ENCODE measurements at places on chromosomes 6 and 20.
A peak's percentile ranks its signal among the peaks of the same experiment; 100 is the strongest.

GRCh38 chr6:147740326-147740725, 231.8 kb downstream of the SAMD5 start:
- no peak for ATAC-seq
- H3K4me1 ChIP-seq, result no peaks in the 10 kb centered on the region
- no peak overlapping the region for H3K4me3 ChIP-seq
- H3K36me3 ChIP-seq, result no peaks in the 10 kb centered on the region
- H3K27ac ChIP-seq, result no peak overlapping the region

DNA sequence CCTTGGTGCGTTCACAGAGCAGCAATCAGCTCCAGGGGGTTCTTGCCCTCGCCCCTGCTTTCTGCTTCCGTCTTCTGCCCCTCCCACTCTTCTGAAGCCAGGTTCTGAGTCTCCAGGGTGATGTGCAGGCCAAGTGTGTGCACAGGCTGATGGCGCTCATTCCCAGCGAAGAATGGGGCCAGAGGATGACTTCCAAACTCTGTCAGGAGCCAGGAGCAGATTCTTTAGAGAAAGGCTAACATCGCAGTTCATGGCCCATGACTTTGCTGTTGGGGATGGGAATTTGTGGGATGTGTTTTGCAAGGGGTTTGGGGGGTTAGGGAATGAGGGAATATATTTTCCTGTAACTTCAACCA, 56.1 kb upstream of the CCN6 start:
- H3K27me3 ChIP-seq, result no peaks in the 10 kb centered on the region
- no peak overlapping the region for H3K4me3 ChIP-seq
- no peaks in the 10 kb centered on the region for H3K36me3 ChIP-seq
- peaks cover 7% of the 10 kb centered on the region for H3K4me1 ChIP-seq
- H3K27ac ChIP-seq, result no peak overlapping the region

DNA sequence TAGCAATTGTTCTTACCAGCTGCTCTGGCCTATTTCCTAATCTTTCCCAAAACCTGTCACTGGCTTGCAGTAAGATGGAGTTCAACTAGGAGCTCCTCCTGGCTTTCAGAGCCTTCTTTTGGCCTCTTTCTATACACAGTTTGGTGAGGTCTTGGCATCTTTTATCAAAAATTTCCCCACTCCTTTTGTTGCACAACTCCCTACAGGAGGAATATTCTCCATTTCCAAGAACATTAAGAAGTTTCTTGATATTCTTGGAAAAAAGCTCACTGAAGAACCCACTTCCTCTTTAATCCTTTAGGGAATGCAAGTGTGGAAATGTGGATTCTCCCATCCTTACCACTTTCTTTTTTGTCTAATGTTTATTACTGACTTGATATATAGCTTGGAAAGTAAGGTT, 171.3 kb upstream of the KCNK16 start:
- H3K4me1 ChIP-seq, result no peaks in the 10 kb centered on the region
- H3K27me3 ChIP-seq, result peaks cover 44% of the 10 kb centered on the region
- H3K4me3 ChIP-seq, result no peak overlapping the region
- no peaks in the 10 kb centered on the region for H3K36me3 ChIP-seq
- H3K27ac ChIP-seq, result no peak overlapping the region
- no peak for ATAC-seq

DNA sequence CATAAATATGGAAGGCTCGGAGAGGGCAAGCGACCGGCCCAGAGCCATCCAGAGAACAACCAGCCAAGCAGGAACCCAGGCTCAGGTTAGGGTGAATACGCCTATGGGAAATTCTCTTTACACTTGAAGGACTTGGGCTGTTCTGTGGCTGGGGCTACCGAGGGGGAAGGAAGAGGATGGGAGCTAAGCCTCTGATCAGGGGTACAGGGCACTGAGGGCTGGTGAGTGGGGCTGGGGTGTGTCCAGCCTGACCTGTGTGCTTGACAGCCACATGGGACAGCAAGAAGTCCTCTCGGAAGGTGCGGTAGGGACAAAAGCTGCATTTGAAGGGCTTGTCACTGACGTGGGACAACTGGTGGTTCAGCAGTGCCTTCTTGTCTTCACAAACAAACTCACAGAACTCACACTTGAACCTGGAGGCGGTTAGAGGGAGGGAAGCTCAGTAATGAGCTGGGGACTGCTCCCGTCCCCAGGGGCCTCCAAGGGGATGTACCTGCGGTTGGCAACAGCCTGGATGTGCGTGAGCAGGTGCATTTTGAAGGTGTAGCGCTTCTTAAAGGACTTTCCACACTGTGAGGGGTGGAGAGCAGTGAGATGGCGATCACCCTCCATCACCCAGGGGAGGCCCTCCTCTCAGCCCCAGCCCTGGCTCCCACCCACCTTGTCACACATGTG, 11.9 kb downstream of the ZNF335 start:
- peaks cover 36% of the 10 kb centered on the region for H3K4me1 ChIP-seq
- H3K36me3 ChIP-seq, result peaks cover 64% of the 10 kb centered on the region
- peak overlapping the region; percentile 9 for H3K4me3 ChIP-seq
- no peaks in the 10 kb centered on the region for H3K27me3 ChIP-seq
- H3K27ac ChIP-seq, result peak overlapping the region; percentile 38

DNA sequence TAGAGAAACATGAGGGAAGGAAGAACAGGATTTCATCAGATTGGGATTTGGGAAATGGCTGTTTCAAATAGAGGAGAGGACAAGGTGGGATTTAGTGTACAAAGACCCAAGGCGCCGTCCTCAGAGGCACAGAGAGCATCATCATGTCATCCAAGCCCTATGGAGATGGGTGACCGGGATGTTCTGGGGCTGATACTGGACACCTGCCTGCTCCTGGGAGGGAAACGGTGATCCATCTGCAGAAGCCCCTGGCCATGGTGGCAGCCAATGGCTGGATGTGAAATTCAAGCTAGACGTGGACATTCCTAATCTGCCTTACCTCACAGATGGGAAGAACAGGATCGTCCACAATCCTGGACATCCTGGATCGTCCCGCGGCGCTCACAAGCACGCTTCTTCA, 12.7 kb downstream of the NKX2-2 start:
- no peak overlapping the region for H3K27ac ChIP-seq
- no peak overlapping the region for H3K4me3 ChIP-seq
- no peak for ATAC-seq

DNA sequence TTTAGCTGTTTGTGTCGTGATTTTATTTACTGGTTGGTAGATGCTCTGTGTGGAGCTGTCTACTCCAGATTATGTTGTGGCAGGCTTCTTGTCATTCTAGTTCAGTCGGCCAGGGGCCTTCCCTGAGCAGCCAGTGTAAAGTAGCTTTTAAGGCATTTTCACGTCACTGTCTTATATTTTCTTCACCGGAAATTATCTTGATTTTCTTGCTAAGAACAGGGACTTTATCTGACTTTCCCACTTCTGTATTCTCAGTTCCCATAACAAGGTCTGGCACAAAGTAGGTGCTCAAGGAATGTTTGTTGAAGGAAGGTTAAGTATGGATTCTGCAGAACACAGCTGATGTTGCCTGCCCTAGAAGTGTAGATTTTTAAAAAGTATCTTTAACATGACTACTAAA, 868 bp downstream of the LTV1 start:
- H3K4me3 ChIP-seq, result peak overlapping the region; percentile 97
- H3K27me3 ChIP-seq, result no peaks in the 10 kb centered on the region
- H3K36me3 ChIP-seq, result peaks cover 40% of the 10 kb centered on the region
- ATAC-seq, result no peak
- H3K4me1 ChIP-seq, result peaks cover 38% of the 10 kb centered on the region
